ENCODE measurements at places on chromosomes 13 and 19.

DNA sequence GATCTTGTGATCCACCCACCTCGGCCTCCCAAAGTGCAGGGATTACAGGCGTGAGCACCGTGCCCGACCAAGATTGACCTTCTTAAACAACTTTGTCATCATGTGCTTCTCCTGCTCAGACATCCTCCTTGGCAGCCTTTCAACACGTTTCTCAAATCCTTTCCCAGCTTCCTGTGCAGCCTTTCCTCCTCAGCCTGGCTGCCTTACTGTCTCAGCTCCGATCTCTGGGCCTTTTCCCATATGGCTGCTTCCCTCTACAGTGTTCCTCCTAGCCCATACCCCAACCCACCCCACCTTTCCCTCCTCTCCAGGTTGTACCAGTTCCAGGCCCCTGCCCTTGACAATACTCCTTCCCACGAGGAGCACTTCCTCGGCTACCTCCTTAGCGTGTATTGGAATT is 7.2 kb downstream of the PHF11 start:
- no peak for DNase-seq

- DNase-seq, result no peak
Measured at GRCh38 chr19:917323-918151, at the start of gene KISS1R. Gene KISS1R, plus strand, starts transcription at chr19:917333. Its CDS starts 170 bp downstream, at chr19:917503.

DNA sequence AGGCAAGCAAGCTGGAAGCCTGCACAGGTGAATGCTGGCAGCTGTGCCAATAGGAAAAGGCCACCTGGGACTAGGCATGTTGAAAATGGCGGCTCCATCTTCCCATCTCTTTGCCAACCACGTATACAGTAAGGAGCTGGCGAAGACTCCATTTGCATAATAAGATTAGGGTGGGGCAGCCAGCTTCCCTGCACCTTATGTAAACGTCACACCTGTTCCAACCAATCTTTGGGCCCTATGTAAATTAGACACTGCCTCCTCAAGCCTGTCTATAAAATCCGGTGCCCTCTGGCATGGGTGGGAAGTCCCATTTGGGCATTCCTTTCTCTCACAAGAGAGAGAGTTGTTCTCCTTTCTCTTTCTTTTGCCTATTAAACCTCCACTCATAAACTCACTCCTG is 16.8 kb downstream of the ADGRE2 start:
- no peak for DNase-seq

GRCh38 chr13:44806826-44807225 is 182.4 kb downstream of the NUFIP1 start:
- DNase-seq, result peak; percentile 43
